ENCODE measurements at places on chromosomes 16 and 17.
A peak's percentile ranks its signal among the peaks of the same experiment; 100 is the strongest.

DNA sequence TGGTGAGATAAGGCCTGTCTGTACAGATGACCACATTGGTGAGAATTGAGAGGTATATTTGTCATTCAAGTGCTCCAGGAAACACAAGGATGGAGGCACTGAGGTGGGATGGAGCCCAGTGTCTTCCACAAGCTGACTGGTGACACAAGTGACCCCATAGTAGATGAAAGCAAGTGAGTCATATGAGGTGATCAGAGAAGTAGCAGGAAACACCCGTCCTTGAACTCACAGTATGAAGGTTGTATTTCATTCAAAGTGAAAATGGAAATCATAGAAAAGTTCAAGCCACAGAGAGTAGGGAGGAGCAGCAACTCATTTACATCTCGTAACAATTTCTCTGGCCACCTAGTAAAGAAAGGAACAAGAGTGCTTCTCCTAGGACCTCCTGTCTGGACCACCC is 609.8 kb downstream of the HS3ST4 start:
- DNase-seq = no peak

DNA sequence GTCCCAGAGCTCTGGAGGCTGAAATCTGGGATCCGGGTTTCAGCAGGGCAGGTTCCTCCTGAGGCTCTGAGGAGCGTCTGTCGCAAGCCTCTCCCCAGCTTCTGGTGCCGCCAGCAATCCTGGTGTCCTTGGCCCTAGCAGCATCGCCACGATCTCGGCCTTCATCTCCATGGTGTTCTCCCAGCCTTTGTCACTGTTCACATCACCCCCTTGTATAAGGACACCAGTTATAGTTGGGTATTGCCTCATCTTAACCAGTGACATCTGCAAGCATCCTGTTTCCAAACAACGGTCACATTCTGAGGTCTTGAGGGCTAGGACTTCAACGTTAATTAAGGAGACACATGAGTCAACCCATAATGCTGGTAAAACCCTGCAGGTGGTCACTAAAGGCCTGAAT is 2.8 kb upstream of the PPP1R27 start:
- no peak for DNase-seq

GRCh38 chr16:4529085-4530060 is 9.2 kb downstream of the CDIP1 start:
- DNase-seq = no peak

GRCh38 chr17:50148226-50149090 is 2.0 kb downstream of the PPP1R9B start:
- DNase-seq = no peak

DNA sequence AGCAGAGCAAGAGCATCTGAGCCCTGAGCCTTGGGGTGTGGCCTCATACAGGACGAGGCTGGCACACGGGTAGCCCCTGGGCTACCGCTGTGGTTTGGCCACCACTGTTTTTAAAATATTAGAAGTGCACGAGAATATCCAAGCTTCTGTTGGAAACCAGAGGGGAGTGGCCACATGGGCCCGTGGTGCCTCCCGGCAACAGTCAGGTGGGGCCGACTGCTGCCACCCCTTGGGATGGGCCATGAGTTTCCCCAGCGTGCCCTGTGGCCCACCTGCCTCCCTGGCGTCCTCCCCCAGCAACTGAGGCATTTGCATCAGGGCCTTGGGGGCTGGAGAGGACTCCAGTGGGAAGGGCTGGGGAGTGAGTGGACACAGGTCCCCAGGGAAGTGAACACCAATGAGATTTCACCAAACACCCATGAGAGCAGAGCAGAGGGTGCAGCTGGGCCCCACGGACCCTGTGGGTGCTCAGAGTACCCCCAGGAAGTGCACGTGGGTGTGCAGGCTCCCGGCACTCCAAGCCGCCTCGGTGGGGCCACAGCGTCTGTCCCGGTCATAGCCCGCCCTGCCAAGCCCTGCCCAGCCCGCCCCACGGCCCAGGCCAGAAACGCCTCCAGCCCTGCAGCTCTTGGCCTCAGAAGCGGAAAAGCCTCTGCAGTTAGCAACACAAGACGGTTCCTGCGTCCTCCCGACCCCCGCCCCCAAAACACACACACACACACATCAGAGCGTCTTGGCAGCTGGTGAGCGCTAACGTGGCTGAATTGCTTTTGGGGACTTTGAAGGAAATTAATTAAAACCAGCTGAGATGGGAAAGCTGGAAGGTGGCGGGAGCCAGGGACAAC is 22.7 kb downstream of the ZNF469 start:
- DNase-seq = peak; percentile 52

DNA sequence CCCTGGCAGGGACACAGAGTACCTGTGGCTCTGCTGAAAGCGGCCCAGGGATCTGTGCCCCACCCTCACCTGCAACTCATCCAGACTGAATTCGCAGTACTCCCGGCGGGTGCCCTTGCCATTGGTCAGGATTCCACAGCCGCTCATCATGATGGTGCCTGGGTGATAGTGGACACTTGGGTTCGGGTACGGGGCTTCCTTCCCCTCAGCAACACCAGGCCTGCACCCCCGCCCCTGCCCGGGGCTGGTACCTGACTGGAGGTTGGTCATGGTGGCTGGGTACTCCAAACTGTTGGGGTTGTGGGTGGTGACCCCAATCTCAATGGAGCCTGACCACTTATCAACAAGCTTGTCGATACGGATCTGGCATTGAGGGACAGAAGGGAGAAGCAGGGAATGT is 2.9 kb downstream of the NEURL4 start:
- no peak for DNase-seq

GRCh38 chr16:55569025-55569424 is 2.5 kb downstream of the CAPNS2 start:
- peak; percentile 85 for DNase-seq

DNA sequence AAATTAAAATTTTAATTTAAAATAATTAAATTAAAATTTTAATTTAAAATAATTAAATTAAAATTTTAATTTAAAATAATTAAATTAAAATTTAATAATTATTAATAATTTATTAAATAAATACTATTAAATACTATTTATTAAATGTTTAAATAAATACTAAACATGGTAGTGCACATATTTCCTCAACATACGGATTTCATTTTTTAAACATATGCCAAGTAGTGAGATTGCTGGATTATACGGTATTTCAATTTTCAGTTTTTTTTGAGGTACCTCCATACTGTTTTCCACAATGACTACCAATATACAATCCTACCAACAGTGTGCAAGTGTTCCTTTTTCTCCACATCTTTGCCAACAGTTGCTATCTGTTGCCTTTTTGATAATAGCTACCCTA is 852.9 kb upstream of the CDH8 start:
- no peak for DNase-seq

- peak; percentile 19 for DNase-seq
Observed at GRCh38 chr17:74089869-74090464, 113.5 kb upstream of the RPL38 start.

DNA sequence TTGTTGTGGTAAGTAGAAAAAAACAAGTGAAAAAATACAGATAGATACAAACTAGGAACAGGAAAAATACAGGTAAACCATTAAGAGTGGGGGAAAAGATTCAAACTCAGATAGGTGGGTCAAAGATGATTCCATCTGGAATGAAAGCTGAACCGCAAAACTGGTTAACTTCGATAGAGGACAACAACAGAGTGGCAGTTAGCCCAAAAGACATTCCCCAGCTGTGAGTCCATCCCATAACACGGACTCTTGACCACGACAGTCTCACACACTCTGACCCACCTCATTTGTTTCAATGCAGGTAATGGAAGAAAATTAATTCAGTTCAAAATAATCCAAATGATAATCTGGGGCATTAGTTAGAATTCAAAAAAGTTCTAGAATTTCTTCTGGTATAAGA is 13.5 kb downstream of the ELAC2 start:
- no peak for DNase-seq

DNA sequence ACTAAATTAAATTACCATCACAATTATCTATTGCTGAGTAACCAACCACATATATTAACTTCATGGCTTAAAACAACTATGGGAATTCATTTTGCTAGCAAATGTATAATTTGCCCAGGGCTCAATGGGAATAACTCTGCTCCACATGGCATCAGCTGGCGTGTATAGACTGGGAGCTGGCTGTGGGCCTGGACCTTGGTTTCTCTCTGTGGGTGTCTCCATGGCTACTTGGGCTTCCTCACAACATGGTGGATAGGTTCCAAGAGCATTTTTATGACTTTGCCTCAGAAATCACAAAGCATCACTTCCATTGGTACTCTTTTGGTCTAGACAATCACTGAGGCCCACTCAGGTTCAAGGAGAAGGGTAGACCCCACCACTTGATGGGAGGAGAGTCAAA is 144.9 kb downstream of the SOCS1 start:
- no peak for DNase-seq

GRCh38 chr16:305916-306626 is 23.1 kb downstream of the PDIA2 start:
- DNase-seq = no peak

GRCh38 chr17:80839970-80840369 is 151.7 kb upstream of the CHMP6 start:
- no peak for DNase-seq

DNA sequence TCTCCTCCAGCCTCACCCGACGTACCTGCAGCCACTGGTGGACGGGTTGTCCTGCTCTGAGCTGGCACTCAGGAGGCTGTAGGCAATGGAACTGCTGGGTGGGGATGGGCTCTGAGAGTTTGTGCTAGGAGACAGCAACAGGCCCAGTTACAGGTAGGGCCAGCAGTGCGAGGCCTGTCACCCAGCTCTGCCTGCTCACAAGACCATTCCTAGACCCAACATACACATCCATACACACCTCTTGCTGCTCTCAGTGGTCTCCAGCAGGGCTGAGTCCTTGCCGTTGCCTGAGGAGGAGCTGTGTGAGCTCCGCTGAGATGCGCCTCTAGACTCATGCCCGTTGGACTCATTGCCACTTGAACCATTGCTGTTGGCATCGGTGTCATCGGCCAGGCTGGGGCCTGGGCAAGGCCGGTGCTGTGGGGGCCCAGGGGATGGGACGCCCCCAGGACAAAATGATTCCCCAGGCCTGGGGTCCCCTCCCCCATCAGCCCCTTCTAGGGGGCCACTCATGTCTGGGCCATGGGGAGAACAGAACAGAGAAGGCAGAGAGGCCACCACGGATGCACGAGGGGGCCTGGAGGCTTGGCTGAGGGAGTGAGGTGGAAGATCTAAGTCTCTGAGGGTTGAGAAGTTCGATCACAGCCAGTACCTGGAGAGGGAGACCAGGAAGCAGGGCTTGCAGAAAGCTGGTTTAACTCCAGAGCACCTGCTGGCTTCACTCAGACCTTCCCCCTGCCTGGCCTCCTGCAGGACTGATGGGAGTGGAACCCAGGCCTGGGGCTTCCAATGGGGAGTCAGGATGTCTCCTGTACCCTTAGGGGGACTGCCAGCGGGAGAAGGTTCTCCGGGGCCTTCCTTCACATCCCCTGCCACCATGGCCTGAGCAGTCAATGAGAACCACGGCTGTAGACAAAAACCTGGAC is 1.7 kb downstream of the PER1 start:
- DNase-seq = no peak

DNA sequence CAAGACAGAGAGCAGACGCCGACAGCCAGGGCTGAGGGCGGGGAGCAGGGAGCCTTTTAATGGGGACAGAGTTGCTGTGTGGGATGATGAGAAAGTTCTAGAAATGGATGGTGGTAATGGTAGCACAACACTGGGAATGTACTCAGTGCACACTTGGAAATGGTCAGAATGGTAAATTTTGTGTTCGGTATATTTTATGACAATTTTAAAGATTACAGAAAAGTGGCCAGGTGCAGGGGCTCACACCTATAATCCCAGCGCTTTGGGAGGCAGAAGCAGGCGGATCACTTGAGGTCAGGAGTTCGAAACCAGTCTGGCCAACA is 243.2 kb upstream of the CIBAR2 start:
- DNase-seq = no peak

- peak; percentile 84 for DNase-seq
Observed at GRCh38 chr16:14364386-14365199, 265.5 kb downstream of the PARN start.

DNA sequence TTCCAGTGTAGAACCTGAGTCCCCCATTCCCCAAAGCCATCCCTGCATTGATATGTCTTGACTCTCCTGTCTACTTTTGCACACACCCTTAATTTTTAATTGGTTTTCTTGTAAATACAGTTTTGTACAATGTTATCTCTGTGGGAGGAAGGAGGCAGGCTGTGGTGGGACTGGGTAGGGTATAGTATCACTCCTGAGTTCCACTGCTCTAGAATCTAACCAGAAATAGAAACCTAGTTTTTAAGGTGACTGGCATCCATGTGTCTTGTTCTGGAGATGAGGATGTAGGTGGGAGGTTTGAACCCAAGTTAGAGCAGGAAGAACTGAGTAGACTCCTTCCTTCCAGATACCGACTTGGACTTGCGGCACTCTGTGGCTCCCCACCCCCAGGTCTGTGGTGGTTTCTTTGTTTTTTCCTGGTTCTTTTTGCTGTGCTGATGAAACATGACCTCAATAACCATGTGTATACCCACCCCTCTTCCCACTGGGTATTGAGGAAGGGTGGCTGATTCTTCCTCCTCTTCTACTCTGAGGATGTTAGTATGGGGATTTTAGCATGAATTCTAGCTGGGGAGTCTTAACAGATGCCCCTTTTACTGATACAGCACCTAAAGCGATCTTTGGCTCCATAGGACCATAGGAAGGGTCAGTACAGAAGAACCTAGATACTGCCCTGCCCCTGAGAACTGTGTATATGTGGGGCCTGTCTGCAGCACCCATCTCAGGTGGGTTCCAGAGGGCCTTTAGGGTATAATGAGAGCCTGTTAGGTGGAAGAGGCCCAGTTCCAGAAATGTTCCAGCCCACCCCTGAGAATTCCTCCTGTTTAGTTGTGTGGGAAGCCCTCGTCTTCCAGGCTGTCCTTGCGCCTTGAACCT is 48.7 kb downstream of the SF3B3 start:
- no peak for DNase-seq

GRCh38 chr17:75142236-75142971 is 10.9 kb upstream of the NT5C start:
- DNase-seq = no peak

GRCh38 chr16:89646906-89647305 is 10.6 kb downstream of the CHMP1A start:
- no peak for DNase-seq

GRCh38 chr17:8532021-8532420 is 96.3 kb downstream of the NDEL1 start:
- DNase-seq = no peak

- DNase-seq = peak; percentile 84
Observed at GRCh38 chr16:68800257-68800875, 43.0 kb upstream of the TANGO6 start.

GRCh38 chr16:54582631-54583250 is 296.2 kb upstream of the IRX3 start:
- DNase-seq = no peak

GRCh38 chr16:49723310-49723709 is 132.6 kb downstream of the ZNF423 start:
- no peak for DNase-seq

- DNase-seq = no peak
Observed at GRCh38 chr16:57518520-57518919, 17.9 kb downstream of the CCDC102A start.
